AG04450 (cell line): ENCODE measurements at places on chromosomes 3 and 15.

GRCh38 chr3:139329364-139329850 lies 14.4 kb upstream of the MRPS22 start:
- no peak for DNase-seq

DNA sequence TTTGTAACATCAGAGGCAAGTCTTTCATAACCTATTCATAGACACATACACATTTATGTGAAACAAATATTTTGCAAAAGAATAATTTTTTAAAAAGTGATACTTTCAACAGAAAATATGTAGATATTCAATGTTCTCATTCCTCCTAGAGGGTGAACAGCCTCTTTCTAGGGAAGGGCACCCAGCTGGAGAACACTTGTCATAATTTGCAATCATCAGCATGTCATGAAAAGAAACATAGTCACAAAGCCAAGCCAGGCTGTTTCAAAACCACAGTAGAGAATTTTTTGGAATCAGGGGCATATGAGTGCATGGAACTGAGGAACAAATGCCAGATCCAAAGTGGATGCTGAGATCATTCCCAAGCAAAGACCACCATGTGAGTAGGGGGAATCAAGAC lies 406.9 kb upstream of the ADAMTS9 start:
- no peak for DNase-seq

DNA sequence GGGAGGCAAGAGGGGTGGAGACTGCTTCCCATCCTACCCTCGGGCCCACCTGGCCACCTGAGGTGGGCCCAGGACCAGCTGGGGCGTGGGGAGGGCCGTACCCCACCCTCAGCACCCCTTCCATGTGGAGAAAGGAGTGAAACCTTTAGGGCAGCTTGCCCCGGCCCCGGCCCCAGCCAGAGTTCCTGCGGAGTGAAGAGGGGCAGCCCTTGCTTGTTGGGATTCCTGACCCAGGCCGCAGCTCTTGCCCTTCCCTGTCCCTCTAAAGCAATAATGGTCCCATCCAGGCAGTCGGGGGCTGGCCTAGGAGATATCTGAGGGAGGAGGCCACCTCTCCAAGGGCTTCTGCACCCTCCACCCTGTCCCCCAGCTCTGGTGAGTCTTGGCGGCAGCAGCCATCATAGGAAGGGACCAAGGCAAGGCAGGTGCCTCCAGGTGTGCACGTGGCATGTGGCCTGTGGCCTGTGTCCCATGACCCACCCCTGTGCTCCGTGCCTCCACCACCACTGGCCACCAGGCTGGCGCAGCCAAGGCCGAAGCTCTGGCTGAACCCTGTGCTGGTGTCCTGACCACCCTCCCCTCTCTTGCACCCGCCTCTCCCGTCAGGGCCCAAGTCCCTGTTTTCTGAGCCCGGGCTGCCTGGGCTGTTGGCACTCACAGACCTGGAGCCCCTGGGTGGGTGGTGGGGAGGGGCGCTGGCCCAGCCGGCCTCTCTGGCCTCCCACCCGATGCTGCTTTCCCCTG lies 2.2 kb upstream of the FES start:
- DNase-seq = no peak

- DNase-seq = no peak
Observed at GRCh38 chr3:88034491-88035275, 24.1 kb downstream of the CGGBP1 start.

DNA sequence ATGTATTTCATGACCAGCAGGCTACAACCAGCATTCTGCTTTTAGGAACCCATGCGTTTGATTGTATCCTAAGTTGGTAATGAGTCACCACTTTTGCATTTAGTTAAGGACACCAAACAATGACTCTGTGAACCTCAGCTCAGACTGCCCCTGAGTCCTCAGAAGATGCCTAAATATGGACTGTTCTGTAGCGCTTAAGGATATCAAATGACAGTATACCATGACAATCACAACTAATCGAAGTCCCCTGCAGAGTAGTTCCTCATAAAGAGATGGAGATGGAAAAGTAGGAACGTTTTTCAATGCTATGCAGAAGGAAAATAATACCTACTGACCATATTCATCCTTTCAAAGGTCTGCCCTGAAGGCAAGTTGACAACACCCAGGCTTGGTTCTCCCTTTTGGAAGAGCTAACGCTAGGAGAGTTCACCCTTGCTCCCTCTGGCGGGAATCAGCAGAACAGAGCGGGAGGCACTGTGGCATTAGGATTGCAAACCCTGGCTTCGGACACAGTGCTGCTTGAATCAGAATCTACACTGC lies 508.6 kb downstream of the FHIT start:
- DNase-seq = no peak

GRCh38 chr15:59237924-59238331 lies 31.3 kb downstream of the LDHAL6B start:
- no peak for DNase-seq

DNA sequence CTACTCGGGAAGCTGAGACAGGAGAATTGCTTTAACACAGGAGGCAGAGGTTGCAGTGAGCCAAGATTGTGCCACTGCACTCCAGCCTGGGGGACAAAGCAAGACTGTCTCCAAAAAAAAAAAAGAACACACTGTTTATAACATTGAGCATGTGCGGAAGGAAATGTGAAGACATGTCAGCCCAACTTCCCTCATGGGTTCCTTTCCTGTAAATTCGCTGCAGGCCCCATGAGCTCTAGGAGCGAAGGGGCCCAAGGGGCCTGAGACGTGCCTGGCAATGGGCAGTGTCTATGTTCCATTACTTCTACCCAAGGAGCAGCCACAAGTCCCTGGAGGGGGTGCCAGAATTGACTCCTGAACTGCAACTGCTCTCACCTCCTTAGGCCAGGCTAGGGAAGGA lies 3.2 kb downstream of the PFKFB4 start:
- DNase-seq = no peak

DNA sequence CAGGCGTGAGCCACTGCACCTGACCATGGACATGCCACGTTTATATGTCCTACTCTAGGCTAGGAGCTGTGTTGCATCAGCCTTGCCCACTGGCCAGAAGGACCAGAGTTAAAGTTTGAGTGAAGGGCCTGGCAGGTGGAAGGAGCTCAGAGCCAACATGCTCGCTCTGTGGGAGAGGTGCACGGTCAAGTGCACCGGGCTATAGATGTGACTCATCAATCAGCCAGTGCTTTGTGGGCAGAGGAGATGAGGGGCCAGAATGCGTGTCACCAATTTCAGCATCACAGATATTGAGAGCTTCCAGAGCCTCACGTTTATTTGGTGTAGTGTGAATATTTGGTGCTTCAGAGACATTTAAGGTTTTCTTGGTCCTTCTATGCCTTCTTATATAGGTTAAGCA lies 137.3 kb upstream of the KBTBD8 start:
- DNase-seq = no peak

DNA sequence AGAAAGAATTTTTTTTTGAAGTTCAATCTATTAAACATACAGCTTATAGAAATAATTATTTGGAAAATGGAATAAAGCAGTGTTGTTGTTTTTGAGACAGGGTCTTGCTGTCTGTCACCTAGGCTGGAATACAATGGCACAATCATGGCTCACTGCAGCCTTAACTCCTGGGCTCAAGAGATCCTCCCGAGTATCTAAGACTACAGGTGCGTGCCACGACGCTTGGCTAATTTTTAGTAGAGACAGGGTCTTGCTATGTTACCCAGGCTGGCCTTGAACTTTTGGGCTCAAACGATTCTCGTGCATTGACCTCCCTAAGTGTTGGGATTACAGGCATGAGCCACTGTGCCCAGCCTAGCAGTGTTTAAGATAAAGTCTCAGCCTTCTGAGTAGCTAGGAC lies 8.8 kb downstream of the BNIP2 start:
- DNase-seq = no peak

GRCh38 chr3:33074217-33075067 lies 22.5 kb downstream of the GLB1 start:
- peak; percentile 43 for DNase-seq

GRCh38 chr3:32215185-32215584 lies 23.3 kb upstream of the CMTM8 start:
- DNase-seq = no peak

GRCh38 chr3:35832140-35832571 lies 192.8 kb downstream of the ARPP21 start:
- no peak for DNase-seq

DNA sequence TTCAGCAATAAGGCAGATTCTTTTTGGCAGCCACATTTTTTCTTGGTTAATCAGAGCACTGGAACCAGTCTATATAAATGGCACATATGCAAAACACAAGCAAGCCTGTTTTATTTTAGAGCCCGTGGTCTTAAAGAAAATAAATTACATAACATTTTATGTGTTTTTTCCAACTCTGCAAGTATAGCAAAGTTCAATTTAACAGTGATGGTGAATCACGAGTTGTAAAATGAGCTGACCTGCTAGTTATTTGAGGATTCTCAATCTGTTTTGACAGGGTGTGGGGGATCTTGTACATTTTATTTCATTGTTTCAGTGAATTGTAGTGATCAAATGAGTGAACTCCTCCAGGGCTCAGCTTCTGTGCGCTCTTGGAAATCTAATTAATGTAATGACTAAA lies 2.7 kb downstream of the ARHGEF26 start:
- no peak for DNase-seq

- DNase-seq = peak; percentile 49
Observed at GRCh38 chr3:123816673-123817207, 67.4 kb downstream of the MYLK start.
